ENCODE measurements at places on chromosomes 1 and 21.
A peak's percentile ranks its signal among the peaks of the same experiment; 100 is the strongest.

- no peak for DNase-seq
Observed at GRCh38 chr1:81463936-81464837, 336.5 kb upstream of the ADGRL2 start.

DNA sequence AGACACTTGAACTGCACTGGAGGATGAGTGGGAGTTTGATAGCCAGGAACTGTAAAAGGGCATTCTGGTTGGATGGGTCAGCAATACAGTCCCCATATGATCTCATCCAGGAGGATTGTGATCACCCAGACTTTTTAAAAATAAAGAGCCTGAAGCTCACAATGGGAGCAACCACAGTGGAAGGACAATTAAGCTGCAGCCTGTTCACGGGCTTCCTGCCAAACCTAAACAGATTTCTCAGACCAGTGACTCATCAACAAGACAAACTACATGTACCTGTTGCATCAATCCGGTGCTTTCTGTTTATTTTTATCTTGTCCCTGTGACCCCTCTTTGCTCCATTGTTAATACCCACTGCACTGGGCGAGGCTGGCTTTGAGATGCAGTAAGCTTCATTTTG lies 52.3 kb downstream of the PAPPA2 start:
- DNase-seq, result no peak

DNA sequence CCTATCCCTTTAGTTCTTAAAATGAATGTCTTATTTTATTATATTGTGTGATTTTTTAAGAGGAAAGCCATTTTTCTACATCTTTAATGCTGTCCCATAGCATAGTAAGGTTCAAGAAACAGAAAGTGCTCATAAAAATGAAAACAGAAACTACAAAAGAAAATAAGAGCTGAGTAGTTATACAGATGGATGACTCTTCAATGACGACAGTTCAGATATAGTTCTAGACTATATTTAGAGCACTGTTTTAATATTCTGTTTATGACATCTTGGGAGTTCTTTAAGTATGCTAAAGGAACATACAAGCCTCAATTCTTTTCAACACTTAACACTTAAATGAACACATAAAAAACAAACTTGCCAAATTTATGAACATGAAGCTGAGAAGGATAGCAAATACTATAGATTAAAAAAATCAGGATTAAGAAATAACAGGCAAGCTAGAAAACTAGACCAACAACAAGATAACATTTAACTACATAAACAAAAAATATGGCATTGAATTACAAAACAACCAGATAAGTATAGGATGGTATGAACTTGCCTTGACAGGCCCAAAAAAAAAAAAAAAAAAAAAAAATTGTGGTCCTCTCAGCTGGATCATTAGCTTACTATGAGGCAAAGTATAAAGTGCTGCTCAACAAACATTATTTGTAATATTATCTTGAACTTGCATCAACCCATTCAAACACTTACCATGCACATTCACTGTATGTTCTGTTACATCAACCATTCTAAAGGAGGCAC lies 87.9 kb downstream of the ZZZ3 start:
- DNase-seq, result no peak

GRCh38 chr1:224205438-224205840 lies 22.4 kb downstream of the DEGS1 start:
- peak; percentile 59 for DNase-seq

DNA sequence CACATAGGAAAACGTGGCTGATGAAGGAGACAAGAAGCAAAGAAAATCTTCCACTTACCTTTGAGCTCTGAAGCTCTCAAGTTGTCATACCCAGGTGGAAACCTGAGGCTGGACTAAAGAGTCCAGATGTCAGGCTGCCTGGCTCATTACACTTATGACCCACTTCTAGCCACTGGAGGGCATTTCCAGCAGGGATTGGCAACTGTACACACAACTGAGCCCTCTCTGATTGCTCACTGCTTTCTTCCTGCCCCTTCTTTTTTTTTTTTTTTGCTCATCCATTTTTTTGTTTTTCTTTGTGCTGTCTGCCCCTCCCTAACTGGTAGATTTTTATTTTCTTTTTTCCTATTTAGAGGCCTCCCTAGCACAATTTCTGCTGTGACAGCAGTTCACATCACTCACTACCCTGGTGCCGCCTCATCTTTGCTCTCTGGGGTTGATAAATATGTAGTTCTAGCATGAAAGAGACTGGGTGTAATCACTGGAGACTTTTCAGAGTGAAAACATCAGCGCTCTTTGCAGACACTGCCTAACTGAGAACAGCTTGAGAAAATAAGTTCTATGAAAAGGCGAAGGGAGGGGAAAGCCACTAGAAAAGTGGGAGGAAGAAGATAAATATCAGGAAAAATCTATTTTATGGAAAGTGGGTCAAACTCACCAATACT lies 334.5 kb downstream of the NUF2 start:
- DNase-seq, result no peak

DNA sequence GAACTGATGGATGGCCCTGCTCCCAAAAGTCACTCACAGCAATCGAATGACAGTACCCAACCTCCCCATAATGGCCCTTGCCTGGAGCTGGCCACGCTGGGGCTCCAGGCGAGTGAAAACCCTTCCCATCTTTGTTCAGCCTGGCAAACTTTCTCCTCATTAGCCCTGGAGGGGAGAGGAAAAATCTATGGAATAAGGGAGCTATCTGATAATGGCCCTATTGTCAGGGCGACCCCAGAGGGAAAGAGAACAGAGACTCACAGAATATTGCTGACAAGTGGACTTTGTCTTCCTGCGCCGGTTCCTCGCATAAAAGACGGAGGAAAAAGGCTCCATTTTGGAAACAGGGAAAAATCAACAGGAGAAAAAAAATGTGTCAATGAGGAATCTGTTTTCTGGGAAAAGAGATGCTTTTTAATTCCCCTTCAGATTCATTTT lies 13.0 kb upstream of the ARHGEF16 start:
- no peak for DNase-seq

- DNase-seq, result no peak
Observed at GRCh38 chr1:184506481-184506880, 119.7 kb downstream of the C1orf21 start.

DNA sequence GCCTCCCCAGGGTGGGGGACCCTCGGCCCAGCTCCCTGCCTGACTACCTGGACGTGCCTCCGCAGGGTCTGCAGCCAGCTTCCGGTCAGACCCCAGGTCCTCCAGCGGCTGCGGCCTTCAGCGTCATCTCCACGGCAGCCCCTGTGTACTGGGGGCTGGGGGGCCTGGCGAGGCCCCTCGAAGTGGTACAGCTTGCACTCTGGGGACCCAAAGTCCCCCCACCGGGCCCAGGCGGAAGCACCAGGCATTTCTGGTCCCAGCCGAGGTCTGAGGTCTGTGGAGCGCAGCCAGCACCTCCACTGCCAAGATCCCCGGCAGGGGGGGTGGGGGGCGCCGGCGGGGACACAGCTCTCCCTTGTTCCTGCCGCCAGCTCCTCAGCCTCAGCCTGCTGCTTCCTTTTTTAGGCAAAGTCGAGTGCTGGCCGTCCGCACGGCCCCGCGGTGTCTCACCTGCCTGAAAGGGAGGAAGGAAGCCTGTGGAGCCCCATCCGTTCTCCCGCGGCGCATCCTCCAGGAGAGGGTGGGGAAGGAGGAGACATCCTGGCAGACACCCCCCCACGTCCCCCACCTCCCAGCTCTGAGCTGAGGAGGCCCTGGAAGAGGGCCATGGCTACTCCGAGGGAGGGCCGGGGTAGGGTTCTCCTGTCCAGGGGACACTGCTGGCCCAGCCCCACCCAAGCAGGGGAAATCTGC lies 1.2 kb upstream of the VWA1 start:
- no peak for DNase-seq
